GM23338 (cell line): ENCODE measurements at places on chromosomes 12 and 14. TPM values are rescaled to one million over a fixed set of nuclear protein-coding genes. Genes with fewer than 3 reads are reported as not detected.

Gene CIROP
- total RNA-seq: not detected in 2 replicates

Gene LPCAT3
- total RNA-seq: 45.3 and 51.5 TPM in 2 replicates

Gene RNASE4
- total RNA-seq: 1.6 and 2.0 TPM in 2 replicates

GRCh38 chr12:2963154-2963759 is 4.1 kb downstream of the TEAD4 start:
- DNase-seq: peak; percentile 70
- peaks cover 48% of the 10 kb centered on the region for H3K4me1 ChIP-seq
- 0 out of 2 replicates have a peak, but pooled peaks cover 3% of the 10 kb centered on the region for H3K27me3 ChIP-seq
- H3K4me3 ChIP-seq: peak overlapping the region; percentile 57
- peak overlapping the region; percentile 99 for H3K27ac ChIP-seq

DNA sequence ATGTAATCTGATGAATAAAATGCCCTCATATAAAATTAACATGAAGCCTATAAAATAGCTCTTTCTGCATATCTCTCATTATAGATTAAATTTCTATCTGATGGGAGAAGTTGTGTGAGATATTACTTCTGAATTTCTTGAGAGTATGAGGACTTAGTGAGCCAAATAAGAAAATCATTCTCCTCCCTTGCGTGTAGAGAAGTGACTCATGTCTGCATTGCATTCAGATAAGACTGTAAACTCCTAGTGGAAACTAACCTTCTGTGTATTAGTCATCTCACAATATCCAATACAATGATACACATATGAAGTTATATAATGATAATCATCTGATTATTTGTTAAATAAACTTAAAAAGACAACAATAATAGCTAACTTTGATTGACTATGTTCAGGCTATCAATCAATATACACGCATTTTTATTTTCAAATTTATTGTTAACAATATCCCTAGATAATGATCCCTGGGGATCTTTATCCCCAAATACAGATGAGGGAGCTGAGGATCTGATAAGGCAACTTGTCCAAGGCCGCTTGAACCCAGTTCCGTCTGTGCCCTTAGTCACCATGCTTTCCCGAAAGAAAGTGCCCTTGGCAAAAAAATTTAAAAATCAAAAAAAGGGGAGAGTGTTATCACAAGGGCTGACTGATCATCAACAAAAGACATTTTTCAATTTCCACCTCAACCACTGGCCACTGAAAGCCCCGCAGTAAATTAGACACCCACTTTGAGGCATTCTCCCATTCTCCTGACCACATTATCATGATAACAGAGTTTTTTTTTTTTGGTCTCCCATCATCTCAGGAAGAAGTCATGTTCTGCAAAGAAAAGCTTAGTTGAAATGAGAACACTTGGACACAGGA is 189.2 kb upstream of the RASSF8 start:
- no peaks in the 10 kb centered on the region for H3K36me3 ChIP-seq
- no peak overlapping the region for H3K4me3 ChIP-seq
- DNase-seq: no peak
- H3K27ac ChIP-seq: no peak overlapping the region
- no peaks in the 10 kb centered on the region for H3K27me3 ChIP-seq

DNA sequence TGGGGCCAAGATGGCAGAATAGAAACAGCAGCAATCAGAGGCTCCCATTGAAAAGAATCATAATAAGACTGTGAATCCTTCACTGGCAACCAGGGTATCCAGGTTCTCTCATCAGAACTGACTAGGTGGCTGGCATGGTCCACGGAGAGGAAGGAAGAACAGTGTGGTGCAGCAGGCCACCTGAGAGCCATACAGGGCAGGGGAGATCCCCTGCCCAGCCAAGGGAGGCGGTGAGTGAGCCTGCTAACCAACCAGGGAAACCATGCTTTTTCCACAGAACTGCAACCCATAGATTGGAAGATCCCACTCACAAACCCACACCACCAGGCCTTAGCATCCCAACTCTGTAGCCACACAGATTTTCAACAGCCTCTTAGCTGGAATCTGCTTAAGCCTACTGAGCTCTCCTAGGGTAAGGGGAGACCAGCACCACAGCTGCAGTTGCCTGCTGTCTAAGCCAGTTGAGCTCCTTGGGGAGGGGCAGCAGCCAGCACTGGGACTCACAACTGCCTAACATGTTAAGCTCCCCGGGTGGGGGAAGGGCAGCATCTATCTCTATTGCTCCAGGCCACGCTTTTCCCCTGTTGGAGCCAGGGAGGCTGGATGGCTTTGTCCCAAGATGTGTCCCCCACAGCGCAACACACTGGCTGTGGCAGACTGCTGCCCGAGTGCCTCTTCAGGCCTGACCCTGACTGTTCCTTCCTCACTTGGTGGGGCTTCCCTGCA is 342.6 kb upstream of the CCDC196 start:
- no peaks in the 10 kb centered on the region for H3K27me3 ChIP-seq
- no peak overlapping the region for H3K27ac ChIP-seq
- H3K36me3 ChIP-seq: no peaks in the 10 kb centered on the region; the same call in 1 of the 2 replicates
- no peak for DNase-seq

- H3K27me3 ChIP-seq: peaks cover 75% of the 10 kb centered on the region
- peak within 1 kb of the TSS; percentile 76 for H3K4me3 ChIP-seq
- H3K4me1 ChIP-seq: no peaks in the 10 kb centered on the region; the same call in 1 of the 2 replicates
- H3K27ac ChIP-seq: no peak within 1 kb of the TSS
- H3K36me3 ChIP-seq: no peaks in the 10 kb centered on the region
- peak; percentile 72 for DNase-seq
These were observed at the start of gene KCNA1 for GRCh38 chr12:4909734-4910501. KCNA1 (plus strand) TSS chr12:4909905; CDS start chr12:4911379, 1,474 bp downstream.

DNA sequence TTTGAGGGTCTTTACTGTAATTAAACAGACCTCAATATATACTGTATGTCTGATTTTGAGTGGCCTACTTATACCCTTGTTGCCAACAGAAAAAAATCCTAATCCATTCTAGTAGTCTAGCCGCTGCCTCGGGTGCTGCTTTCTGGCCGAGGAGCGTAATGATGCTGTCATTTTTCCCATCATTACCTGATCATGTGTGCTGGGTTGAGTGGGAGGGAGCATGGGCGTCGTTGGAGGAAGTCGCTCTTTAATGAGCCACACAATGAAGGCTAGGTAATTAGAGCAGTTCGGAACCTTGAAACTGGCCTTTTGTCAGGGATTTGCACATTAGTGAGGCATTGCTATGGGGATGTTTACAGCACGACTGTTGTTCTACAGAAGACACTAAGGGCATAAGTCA is 76.1 kb upstream of the RFX4 start:
- no peak for DNase-seq
- H3K36me3 ChIP-seq: no peaks in the 10 kb centered on the region; the same call in 1 of the 2 replicates
- H3K4me1 ChIP-seq: peaks cover 14% of the 10 kb centered on the region; the same call in 1 of the 2 replicates
- no peak overlapping the region for H3K4me3 ChIP-seq

Gene CISTR
- total RNA-seq: not detected in 2 replicates
